ENCODE measurements at places on chromosomes 7 and 10.

- DNase-seq = no peak
Observed at GRCh38 chr7:39948375-39948955, 1.6 kb upstream of the CDK13 start.

- no peak for DNase-seq
Observed at GRCh38 chr10:68099736-68100135, 9.6 kb upstream of the MYPN start.

DNA sequence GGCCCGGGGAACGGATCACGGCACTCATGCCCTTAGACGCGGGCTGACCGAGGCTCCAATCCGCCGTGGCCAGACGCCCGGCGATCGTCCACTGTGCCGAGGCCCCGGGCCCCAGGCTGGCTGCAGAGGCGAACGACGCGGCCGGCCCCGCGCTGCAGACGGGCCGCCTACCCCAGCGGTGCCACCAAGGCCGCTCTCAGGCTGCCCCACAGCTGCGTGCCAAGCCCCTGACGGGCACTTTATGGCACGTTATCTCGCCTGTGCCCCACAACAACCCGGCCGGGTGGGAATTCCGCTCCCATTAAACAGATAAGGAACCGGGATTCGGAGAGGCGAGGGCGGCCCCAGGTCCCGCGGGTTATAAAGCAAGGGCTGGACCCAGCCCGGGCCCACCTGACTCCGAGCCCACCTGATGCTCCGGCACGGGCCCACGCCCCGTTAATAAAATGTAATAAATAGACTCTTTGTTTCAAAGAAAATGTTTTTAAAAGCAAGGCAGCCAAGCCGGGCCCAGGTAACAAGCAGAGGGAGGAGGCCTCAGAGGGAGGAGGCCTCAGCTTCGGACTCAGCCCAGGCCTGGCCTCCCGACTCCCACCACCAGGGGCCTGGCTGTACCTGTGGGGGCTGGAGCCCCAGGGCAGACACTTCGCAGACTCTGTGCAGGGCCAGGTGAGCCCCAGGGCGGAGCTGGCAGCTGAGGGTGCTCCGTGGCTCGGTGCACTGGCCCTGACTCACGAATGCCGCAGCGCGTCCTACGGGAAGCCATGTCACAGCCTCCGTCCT, 79.7 kb downstream of the FOXL3 start:
- DNase-seq = no peak

- DNase-seq = no peak
Observed at GRCh38 chr10:88467835-88468485, 115.2 kb downstream of the RNLS start.

DNA sequence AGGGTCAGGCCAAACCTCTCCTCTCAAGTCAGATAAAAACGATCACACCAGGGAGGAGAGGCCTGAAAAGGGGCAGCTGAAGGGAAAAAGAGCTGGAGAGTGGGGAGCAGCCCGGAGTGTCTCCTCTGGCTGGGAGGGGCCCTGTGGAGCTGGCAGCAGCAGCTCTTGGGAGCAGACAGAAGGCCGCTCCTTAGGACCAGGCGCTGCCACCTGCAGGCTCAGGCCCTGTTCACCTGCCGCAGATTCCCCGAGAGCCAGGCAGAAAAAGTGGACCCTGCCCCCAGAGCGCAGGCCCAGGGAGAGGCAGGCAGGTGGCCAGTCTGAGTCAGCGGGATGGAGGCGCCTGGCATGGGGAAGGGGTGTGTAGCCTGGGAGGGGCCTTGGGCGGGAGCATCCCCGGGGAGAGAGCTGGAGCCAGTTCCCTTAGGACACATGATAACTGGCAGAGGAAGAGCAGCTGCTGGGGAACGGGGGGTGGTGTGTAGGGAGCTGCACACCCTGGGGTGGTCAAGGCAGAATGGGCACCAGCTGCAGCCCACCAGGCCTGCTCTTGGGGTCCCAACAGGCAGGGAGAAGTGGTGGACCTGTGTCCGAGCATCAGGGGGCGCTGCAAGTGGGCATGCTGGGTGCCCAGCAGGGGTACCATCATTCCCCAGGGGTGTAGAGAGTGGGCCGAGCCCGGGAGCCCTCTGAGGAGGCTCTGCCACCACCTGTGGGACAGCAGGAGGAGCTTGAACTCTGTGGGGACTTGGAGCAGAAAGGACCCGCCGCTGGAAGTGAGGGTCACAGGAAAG, 177.2 kb upstream of the RHEB start:
- no peak for DNase-seq

- peak; percentile 17 for DNase-seq
Observed at GRCh38 chr10:22505911-22506685, 160.8 kb downstream of the SPAG6 start.

DNA sequence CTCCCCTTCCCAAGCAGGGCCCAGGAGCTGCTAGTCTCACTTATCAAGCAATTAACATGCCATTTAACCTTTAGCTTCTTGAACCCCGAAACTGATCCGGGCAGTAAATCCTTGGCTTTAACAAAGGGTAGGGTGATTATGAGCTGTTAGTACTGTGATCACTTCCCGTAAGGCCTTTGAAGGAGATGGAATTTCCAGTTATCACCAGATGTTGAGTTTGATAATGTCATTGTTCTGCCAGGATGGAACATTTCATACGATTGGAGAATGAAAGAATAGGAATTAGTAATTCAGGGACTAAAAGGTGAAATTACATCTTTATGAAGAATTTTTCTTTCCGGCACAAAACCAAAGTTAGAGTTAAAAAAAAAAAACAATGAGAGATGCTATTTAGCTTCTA, 570.9 kb upstream of the FOXK1 start:
- DNase-seq = no peak

DNA sequence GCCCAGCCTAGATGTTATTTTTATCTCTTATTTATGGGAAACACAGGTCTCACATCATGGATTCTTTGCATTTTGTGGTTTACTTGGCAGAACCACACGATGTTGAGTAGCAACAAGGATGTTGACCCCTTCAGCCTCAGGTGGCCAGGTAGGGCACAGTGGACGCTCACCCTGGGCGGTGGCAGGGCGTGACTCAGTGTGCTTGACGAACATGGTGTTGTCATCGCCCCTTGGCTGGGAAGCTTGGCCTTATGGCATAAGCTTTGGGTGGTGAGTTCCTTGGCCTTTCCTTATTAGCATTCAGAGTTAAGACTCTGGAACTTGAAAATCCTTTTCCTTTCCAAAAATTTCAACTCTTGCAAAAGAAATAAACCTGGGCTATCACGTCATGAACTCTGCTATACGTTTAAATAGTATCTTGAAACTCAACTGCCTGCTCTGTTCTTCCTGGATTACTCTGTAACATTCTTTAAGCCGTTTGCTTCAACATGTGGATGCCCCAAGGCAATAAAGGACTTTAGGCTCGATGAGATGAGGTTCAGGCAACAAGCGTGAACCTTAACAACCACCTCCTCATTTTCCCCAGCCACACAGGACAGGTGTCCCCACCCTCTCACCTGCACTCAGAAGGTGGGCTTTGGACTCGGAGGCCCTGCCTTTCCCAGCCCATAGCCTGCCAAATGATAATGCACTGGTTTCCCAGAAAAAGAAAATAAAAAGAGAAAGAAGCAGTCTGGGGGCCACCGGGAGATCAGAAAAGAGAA, 22.5 kb upstream of the ECHDC3 start:
- no peak for DNase-seq

- DNase-seq = no peak
Observed at GRCh38 chr7:13017881-13018280, 330.4 kb downstream of the ARL4A start.

- DNase-seq = no peak
Observed at GRCh38 chr7:159115601-159116501, 28.8 kb downstream of the VIPR2 start.

GRCh38 chr7:101935521-101936141, 118.2 kb downstream of the CUX1 start:
- DNase-seq = no peak
